Panc1 (cell line): ENCODE measurements at places on chromosomes 2 and 18.

- peak; percentile 20 for DNase-seq
Measured at GRCh38 chr2:98487806-98488189, 43.1 kb downstream of the INPP4A start.

- DNase-seq: no peak
Measured at GRCh38 chr2:119216994-119217393, 6.6 kb upstream of the STEAP3 start.

GRCh38 chr2:64515086-64515485, 9.0 kb upstream of the AFTPH start:
- no peak for DNase-seq

DNA sequence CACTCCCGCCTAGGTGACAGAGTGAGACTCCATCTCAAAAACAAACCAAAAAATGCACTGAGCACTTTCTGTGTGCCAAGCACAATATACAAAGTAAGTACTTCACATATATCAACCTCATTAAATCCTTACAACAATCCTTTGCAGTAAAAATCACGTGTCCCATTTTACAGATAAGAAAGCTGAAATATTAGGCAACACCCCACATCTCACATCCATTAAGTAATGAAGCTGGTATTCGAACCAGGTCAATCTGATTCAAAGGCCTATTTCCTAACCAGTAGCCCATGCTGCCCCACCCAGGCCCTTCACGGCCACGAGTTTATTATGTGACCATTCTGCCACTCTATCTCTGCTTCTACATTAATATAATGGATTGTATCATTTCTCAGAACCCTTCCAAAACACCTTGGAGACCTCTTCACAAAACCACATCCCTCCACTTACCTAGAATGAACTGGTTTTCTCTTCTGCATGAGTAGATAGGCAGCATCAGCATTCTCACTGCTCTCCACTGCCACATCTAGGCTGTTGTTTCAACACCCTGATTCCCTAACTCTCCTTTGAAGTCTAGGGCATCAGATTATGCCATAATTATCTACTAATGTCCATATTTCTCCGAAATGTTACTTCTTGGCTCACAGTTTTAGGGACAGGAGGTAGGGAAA, 3.1 kb upstream of the EXOC6B start:
- no peak for DNase-seq

DNA sequence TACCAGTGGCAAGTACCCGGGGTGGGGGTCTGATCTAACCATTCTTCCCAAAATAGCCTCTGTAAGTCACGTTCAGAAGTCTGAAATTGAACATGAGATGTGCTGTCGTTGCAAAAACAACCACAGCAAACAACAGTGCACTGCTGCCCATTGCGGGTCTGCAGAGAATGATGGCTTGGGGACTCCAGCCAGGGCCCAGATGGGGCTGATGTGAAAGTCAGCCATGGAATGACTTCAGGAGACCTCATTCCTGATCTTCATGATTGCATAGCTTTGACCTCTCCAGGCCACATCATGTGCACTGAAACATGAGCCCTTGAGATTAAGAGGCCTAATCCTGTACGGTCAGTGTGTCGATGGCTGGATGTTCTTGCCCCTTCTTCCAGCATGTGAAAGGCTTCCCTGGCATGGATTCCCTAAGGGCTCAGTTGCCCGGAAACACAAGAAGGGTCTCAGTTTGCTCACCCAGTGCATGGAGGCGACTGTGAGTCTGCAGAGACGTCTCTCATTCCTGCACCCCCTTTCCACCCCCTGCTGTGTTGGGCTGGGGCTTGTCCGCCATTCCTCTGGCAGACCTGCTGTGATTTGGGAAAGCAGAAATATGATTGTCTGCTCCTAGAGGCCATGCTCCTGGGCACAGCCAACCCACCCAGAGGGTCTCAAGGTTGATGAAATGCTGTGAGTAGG, 191.6 kb downstream of the SEPTIN10 start:
- DNase-seq: no peak

- DNase-seq: no peak
Measured at GRCh38 chr2:12488352-12489318, 228.1 kb upstream of the TRIB2 start.

- no peak for DNase-seq
Measured at GRCh38 chr2:16262526-16263178, 322.3 kb downstream of the MYCN start.
